ENCODE measurements at places on chromosomes 6 and 20. TPM values are rescaled to one million over a fixed set of nuclear protein-coding genes. Genes with fewer than 3 reads are reported as not detected.

DNA sequence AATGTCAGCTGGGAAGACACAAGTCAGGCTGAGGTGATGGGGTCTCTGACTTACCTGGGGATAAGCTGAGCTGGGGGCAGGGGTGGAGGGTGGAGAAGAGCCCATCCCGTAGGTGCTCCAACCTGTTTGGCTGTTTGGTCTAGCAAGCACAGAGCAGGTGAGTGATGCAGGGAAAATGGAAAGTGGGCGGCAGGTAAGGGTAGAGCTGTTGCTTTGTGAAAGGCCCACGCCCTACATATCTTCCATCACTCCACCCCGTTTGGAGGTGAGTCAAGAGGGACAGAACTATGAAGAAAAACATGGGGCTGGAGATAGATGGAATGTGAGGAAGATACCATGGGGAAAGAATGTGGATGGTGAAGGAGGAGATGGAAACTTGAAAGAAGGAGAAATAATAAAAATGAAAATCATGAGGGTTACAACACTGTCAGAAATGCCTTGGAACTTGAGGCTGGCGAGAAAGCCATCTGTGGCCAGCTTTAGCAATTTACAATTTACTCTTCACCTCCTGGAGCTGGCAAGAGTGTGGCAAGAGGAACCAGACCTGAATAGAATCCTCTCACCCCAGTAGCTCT lies 1.3 kb downstream of the LY6G6C start:
- DNase-seq = no peak

GRCh38 chr20:9689041-9689440 lies 149.8 kb downstream of the PAK5 start:
- DNase-seq = no peak

- no peak for DNase-seq
These were observed 16.6 kb downstream of the KIF3B start for GRCh38 chr20:32294071-32294470.

DNA sequence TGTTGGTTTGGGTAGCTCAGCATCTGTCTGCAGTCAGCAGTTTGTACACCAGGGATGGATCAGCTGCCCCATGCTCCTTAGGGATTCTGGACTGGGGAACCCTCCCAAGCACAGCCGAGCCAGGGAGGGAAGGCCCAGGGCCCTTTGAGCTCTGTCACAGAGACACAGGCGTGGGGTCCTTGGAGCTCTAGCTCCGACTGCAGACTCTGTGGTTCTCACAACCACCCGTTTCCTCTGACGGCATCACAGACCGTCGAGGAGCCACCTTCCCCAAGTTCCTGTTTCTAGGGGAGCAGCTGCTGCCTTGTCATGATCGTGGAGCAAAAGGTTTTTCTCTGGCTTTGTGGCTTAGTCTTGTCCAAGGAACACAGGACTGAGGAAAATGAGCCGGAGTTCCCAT lies at the start of gene SLA2:
SLA2 (minus strand) TSS at position 199 of the 400 bp plus-strand sequence. CDS start 4,861 bp downstream, outside the sequence.
- no peak for DNase-seq

GRCh38 chr6:151089978-151090377 lies 149.8 kb upstream of the AKAP12 start:
- no peak for DNase-seq

- no peak for DNase-seq
These were observed 32.3 kb upstream of the TAGAP start for GRCh38 chr6:159077123-159077522.

GRCh38 chr20:47233333-47234188 lies 122.9 kb downstream of the ZMYND8 start:
- DNase-seq = no peak

- no peak for DNase-seq
These were observed 117.0 kb downstream of the RTN4IP1 start for GRCh38 chr6:106512048-106512967.

- DNase-seq = no peak
These were observed 476.3 kb downstream of the PRKN start for GRCh38 chr6:162251257-162251656.

DNA sequence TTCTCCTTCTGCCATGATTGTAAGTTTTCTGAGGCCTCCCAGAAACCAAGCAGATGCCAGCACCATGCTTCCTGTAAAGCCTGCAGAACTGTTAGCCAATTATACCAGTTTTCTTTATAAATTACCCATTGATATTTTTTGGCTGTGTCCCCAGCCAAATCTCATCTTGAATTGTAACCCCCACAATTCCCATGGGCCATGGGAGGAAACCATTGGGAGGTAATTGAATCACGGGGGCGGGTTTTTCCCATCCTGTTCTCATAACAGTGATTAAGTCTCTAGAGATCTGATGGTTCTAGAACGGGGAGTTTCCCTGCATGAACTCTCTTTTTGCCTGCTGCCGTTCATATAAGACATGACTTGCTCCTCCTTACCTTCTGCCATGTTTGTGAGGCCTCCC lies 788.5 kb downstream of the C6orf118 start:
- DNase-seq = no peak

Gene ADGRF4
- 0.10 TPM for total RNA-seq

Gene SSTR4
- not detected for total RNA-seq
